ENCODE measurements at places on chromosomes 1 and 21.

- DNase-seq = no peak
Measured at GRCh38 chr1:239833723-239834122, 258.0 kb upstream of the FMN2 start.

- DNase-seq = no peak
Measured at GRCh38 chr1:159868766-159869165, 6.3 kb upstream of the VSIG8 start.

- no peak for DNase-seq
Measured at GRCh38 chr1:16275591-16275990, 38.6 kb upstream of the CPLANE2 start.

DNA sequence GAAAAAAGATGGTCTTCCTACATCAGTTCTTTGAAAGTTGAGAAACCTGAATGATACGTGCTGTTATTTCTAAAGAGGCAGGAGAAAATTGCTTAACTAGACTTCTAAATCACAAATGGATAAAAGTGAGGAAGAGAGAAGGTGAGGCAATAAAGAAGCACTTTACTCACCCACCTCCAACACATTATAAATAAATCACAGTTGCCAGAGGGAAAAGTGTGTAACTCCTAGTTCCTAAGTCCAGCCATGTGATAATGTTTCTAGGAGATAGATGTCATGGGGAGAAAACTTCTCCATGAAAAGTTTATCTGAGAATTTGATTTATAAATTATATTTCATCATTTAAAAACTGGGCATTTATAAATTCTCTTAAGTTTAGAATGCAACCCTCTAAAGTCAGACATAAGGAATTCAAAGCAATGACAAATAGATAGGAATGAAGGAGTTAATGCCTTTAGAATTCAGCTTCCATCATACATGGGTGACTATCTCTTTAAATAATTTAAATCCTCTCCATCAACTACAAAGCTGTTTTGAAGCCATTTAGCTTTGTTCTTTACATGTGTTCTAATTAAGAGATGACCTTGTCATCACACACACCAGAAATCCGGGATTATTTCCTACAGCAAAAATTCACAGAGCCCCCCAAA, 60.0 kb downstream of the NRIP1 start:
- DNase-seq = no peak

DNA sequence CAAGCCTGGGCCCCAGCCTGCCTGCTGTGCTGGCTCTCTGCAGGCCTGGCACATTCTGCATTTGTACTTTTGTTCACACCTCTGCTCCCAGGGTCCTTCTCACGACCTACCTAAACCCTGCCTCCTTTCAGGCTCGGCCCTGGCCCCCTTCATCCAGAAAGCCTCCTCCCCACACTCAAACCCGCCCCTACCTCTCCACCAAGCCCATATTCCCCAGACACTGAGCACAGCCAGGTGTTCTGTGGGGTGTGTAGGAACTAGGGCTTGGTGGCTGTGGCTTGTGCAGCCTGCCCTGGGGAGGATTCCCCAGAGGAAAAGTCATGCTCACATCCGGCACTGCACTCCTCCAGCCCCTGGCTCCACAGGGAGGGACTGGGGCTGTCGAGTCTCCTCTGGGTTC, 8.2 kb upstream of the MIXL1 start:
- DNase-seq = no peak

GRCh38 chr21:38487901-38488639, 10.2 kb downstream of the ERG start:
- DNase-seq = no peak

DNA sequence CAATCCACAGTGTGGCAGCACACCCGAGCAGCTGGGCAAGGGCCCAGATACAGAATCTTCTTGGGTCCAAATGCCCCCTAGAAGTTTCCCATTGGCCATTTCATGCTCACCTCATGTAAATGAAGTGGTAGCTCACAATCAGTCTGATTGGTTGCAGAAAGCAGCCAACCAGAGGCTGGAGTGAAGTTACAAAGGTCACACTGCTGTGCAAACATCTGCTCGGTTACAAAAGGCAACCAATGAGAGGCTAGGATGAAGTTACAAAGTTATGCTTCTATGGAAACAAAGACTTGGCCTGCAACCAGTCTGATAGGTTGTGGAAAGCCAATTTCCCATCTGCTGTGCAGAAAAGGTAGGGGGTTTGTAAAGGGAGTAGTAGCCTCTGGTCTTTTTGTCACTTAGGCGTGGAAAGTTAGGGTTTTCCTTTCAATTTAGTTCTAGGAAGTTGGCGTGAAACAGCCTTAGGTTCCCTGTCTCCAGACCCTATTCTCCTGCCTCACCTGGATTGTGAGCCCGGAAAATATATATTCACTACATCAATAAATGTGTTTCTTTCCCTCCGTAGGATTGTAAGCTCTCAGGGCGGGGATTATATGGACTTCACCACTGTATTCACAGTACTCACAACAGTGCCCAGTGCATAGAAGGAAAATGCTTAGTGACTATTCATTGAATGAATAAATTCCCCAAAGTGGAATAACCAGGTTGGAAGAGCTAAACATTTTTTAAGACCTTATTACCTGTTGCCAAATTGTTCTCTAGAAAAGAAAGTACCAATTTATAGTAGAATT, 91.9 kb downstream of the URB2 start:
- DNase-seq = no peak

DNA sequence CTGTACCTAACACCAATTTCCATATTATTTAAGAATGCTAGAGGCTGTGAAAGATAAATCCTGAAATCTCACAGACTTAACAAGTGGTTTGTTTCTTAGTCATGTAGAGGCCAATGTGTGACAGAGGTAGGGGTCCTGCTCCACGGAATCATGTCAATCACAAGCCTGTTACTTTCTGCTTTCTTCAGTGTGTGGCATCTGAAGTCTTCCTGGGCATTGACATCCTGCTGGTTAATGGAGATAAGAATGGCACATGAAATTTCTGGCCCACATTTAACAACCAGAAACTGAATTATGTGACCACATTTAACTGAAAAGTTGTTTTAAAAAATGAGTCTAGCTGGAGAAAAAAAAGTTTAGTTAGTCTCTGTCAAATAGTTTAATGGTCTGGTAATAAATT, 68.3 kb upstream of the PLA2G4A start:
- DNase-seq = no peak

GRCh38 chr1:91744953-91745639, 140.9 kb downstream of the TGFBR3 start:
- DNase-seq = no peak

GRCh38 chr1:16986962-16987361, 6.5 kb upstream of the MFAP2 start:
- no peak for DNase-seq

DNA sequence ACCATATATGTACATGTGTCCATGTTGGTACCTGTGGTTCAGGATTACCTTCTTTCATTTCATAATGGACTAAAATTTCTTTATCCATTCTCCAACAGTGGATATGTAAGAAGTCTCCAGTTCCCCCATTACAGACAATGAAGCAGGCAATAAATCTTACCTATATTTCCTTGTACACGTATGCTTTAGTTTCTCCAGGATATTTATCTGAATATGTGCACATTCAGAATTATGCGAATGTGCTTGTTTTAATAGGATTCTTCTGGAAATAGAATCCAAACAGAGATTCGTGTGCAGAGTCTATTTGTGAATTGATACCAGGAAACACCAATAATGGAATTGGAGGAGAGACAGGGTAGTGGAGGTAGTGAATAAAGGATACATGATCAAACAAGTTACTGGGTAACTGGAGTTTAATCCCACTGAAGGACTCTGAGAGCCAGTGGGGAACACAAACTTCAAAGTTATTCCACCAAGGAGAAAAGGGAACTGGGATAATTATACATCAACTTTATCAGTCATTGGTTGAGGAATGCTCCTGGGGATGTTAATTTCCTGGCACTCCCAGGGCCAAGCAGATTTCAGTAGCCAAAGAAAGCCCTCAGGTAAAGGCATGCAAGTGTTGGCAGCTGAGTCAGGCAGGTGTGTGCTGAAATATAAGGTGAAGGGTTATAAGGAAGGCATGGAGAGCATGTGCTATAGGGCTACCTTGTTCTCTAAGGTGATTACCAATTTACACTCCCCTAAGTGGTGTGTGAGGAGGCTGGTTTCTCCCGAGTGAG, 374.9 kb upstream of the PBX1 start:
- DNase-seq = no peak

DNA sequence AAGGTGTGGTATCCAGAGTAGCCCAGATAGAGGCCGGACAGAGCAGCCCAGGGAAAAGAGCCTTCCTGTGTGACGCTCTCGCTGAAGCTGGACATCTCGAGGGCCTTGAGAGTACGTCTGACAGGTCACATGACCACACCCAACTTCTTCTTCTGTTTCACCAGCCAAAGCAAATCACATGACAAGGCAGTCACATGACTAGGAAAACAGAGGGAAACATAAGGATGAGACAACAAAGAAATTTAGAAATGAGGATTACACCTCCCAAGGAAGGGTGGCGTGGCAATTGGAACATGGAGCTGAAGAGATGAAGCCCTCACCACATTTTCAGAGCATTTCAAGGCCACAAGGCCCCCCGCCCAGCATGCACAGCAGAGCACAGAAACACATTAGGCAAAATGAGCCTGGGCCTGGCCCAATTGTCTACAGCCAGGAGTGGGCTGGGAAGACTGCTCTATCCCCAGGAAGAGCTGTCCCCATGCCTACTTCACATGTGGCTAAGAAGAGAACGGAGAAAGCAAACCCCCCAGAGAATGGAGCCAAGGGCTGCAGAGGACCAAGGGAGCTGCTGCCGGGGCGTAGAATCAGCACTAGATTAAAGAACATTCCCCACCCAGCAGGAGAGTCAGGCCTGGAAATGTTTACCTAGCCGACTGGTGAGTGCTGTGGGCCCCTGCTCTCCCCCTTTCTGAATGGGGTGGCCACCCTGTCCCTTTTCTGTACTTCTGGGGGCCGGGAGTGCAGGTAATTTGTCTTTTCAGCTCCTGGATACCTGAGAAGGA, 305.1 kb downstream of the NPHP4 start:
- no peak for DNase-seq

GRCh38 chr1:51784997-51785421, 93.5 kb downstream of the NRDC start:
- DNase-seq = no peak

- no peak for DNase-seq
Measured at GRCh38 chr1:56080123-56080522, 499.2 kb downstream of the PLPP3 start.

DNA sequence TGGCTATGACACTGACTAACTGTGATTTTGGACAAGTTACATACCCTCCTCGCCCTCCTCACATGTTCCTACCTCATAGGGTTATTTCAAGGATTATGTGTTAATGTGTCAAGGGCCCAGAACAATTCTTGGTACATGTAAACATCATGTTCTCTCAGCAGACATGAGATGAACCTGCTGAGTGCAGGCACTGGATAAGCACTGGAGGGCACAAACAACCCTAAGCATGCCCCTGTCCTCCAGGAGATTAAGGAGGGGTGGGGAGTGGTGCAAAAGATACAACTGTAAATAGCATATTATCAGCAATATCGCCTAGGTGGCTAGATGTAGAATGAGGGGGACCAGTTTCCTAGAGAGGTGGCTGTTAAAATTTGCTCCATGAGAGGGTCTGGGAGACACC, 17.7 kb upstream of the RGS16 start:
- no peak for DNase-seq

DNA sequence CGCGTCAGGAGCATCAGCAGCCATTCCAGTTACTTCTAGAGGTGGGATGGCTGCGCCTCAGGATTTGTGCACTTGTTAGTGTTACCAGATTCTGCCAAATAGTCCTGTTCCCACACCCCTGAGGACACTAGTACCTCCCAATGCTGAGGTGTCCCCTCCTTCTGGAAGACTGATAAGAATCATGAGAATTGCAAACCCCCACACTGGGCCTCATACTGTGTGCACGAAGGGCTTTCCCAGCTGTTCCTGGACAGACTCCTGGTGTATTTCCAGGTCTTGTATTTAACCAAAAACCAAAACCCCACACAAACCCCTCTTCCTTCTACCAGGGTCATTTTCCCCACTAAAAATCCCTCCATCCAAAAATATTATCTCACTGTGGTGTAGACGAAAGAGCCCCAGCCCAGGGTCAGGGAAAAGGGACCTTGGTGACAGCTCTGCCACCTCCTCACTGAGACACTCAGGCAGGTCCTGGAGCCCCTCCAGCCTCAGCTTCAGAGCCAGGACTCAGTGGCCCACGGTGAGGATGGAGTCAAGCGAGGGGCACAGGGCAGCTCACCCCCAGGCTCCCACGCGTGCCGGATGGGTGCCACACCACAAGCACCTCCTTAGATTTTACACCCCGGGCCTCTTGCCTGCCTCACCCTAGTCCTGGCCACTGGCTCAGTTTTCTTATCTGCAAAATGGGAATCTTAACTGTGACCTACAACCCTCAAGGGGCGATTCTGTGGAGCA, 131.4 kb upstream of the RUNX3 start:
- DNase-seq = no peak

DNA sequence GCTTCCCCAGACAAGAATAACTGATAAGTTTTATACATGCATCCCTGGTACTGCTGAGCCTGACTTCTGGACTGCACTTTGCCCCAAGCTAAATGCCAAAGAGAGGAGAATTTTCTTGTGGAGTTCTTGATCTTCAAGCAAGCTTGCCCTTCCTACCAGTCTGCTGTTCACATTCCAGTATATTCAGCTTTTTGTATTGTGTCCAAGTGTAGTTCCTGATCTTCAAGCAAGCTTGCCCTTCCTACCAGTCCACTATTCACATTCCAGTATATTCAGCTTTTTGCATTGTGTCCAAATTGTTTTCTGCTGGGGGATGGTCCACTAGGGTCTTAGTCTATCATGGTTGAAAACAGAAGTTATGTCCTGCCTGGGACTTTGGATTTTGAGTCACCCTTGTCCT, 894 bp upstream of the TSEN15 start:
- no peak for DNase-seq

DNA sequence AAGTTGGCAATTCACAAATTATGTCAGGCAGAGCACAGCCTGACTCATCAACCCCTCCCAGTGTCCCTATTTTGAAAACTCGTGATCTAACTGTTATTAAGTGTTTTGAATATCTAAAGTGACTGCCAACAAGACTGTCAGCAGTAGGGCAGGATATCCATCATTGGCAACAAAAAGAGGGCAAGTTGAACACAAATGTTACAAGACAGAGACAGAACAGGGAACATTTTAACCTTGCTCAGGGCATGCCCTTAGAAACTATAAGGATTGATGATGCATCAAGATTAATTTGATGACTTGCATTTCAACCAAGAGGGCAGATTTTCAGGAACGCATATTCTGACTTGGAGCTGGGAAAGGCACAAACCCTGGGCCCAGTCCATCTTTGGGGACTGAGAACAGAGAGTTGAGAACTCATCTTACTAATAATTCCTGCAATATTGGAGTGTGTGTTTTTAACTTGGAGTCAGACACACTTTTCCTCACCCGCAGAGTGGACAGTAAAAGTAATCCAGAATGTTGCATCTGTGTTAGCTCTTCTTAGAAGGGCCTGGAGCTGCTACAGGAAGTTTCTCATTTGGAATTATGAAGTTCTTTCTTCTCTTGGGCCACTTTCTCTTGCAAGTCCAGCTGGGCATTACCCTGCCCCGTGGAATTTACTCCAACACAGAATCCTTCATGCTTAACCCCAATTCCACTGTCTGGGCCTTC, 317.2 kb downstream of the LTN1 start:
- no peak for DNase-seq

Measured in vagina (tissue), 2 donors.